ENCODE measurements at places on chromosomes 3 and 15. TPM values are rescaled to one million over a fixed set of nuclear protein-coding genes. Genes with fewer than 3 reads are reported as not detected.
A peak's percentile ranks its signal among the peaks of the same experiment; 100 is the strongest.

SEC62 gene
- total RNA-seq: 103 TPM

SOX2 gene
- not detected for total RNA-seq

RUBCN gene
- total RNA-seq: 13.8 TPM

DNA sequence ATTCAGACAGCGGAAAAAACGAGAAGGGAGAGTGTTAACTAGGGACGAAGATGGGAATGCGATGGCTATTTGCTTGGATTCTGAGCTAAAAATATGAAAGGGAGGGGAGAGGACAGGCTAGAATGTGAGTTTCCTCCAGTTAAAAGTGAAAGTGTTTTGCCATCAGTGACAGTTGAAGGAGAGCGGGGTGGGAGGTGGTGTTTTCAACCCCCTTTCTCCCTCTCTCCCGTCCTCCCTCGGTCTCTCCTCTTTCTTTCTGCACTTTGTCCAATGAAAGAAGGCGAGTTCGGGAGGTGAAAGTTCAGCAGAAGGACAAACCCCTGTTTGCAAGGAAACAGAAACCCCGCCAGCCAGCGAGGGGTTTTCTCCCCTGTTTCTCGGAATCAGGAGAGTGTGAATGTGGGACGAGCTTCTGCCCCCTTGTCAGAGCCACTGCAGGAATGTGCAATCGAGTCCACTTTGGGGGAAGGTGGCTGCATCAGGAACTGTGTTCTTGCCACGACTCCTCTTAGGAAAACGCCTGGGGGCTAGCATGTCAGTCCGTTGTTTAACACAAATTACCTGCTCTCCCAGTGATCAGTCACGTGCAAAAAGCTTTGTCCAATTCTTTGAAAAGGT lies 975 bp upstream of the FOXP1 start:
- no peak for DNase-seq

DNA sequence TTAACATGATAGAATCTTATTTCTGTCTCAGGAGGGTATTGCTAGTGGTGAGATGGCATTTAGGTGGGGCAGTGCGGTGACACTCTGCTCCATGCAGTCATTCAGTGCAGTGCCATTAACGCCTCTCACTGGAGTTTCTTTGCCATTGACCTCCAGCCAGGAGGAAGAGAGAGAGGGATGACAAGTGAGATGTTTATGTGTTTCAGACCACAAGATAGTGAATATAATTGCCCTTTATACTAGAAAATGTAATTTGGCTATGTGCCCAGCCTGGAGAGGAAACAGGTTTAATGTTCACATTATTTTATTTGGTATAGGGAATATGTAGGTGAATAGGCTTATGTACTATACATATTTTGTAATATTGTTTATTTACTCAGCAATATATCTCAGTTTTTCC lies 84.5 kb downstream of the ZIC1 start:
- no peak for DNase-seq

GRCh38 chr3:119396870-119397269 lies 66.5 kb downstream of the TMEM39A start:
- no peak for DNase-seq

GRCh38 chr3:78029775-78030174 lies 989.9 kb downstream of the ROBO2 start:
- DNase-seq: peak; percentile 19

Data from pancreas (tissue), 10 donors.